ENCODE measurements at places on chromosomes 7 and 10.

- no peak for DNase-seq
Observed at GRCh38 chr10:58971796-58972491, 204.5 kb upstream of the PHYHIPL start.

- no peak for DNase-seq
Observed at GRCh38 chr7:127726476-127726875, 74.5 kb downstream of the SND1 start.

DNA sequence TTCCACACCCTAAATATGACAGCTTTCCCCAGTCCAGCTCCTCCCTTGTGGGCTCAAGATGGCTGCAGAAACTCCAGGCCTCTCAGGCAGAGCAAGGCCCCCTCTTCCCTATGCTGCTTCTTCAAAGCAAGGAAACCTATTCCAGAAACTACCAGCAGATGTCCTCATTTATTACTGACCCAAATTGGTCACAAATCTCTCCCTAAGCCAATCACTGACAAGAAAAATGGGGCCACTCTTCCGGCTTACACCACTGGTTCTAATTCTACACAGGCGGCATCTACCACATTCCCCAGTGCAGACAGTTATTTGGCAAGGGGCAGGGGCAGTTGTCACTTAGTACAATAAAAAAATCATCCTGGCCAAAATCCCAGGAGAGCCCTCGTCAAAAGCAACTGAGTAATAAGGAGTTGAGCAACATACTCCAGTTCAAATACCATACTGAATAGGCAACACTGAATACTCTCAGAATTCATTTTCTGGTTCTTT, 150.4 kb downstream of the SFMBT2 start:
- DNase-seq: no peak

- DNase-seq: no peak
Observed at GRCh38 chr7:151728746-151729145, 148.2 kb downstream of the PRKAG2 start.

DNA sequence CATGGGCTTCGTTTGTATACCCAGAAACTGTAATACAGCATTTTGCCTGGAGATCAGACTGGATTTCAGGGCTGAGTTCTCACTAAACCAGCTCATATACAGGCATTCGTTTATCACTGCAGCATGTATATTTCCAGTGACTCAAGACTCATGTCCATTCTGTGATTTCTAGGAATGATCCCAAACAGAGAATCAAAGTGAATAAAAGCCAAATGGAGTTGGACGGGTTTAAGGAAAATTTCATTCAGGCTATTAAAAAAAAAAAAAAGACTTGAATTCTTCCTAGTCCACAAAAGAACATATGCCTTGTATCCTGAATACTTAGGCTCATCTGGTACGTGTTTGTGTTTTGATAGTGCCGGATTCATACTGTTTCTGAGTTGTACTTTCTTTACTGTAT, 46.8 kb downstream of the TET1 start:
- DNase-seq: no peak

DNA sequence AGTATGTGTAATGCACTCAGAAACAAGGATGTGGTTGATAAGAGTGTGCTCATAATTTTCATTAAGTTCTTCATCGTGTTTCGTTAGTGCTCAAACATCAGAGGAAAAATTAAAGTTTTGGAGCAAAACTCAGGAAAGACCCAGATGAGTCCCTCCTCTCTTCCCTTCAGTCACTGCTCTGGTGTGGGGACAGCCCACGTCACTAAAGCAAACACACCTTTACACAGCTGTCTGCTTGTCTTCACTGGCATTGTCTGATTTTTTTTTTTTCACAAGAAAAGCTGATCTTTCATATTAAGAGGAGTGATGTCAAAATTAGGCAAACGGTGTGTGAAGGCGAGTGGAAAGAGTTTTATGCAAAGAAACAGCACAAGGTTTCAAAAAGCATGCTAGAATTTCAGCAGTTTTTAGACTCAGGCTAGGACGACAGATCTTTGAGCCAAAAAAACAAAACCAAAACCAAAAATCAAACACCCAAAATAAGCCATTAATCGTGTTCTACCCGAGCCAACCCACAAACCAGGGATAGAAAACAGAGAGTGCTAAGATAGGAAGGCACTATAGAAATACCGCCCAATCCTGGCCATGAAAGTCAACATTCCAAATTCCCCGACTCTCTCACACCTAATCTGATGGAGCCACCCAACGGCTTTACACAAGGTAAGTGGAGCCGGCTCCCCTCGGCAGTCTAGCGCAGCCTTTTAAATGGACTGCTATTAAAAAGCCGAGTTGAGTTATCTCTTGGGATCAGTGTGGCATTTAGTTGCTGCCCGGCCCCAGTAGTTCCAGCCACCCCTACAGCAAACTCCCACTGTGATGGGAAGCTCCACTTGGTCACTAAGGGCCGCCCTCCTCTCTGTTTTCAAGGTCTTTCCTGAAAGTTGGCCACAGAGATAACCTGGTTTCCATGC, 27.9 kb upstream of the GATA3 start:
- DNase-seq: no peak

Measured in activated naive CD4-positive, alpha-beta T cell treated with Interleukin-2 at 50 U/mL for 16 hours (primary cell).